Effector memory CD4-positive, alpha-beta T cell (primary cell): ENCODE measurements at places on chromosomes 2 and 18.

GRCh38 chr2:44131177-44131576, 37.5 kb upstream of the PPM1B start:
- DNase-seq = no peak

GRCh38 chr2:10957391-10957790, 45.7 kb downstream of the KCNF1 start:
- DNase-seq = no peak

DNA sequence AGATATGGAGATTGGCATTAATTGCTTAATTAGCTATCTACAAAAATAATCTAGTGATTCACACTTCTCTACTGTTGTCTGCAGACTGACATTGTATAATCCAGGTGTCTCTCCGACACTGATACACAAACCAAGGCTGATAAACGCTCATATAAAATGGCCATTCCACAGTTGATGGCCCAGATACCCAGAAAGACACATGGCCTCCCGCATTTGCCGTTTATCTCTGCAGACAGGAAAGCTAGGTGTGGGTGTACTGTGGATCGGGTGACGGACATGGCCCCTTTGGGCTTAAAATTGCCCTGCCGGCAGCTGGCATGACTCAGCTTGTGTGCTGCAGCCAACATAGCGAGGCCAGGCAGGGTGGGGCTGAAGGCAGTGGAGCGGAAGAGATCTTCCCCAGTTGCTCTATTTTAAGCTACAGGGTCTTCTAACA, 18.5 kb downstream of the PMAIP1 start:
- no peak for DNase-seq

- DNase-seq = no peak
These were observed 1.9 kb downstream of the REV1 start for GRCh38 chr2:99487906-99488305.

DNA sequence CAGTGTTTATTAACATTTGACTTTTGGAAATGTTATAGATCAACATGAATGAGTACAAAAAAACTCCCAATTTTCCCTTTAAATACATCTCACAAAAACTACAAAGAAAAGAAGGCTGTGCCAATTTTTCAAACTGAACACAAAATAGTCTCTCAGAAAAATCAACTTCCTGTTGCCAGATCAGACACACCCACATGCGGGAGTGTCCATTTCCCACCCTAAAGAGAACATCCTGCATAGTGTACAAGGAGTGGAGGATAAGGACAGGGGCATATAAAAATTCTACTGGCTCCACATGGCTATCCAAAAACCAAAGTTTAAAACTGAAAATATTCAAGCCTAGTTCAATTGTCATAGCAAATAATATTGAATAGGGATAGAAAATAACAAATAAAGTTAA, 165.3 kb downstream of the ATAD2B start:
- DNase-seq = no peak

DNA sequence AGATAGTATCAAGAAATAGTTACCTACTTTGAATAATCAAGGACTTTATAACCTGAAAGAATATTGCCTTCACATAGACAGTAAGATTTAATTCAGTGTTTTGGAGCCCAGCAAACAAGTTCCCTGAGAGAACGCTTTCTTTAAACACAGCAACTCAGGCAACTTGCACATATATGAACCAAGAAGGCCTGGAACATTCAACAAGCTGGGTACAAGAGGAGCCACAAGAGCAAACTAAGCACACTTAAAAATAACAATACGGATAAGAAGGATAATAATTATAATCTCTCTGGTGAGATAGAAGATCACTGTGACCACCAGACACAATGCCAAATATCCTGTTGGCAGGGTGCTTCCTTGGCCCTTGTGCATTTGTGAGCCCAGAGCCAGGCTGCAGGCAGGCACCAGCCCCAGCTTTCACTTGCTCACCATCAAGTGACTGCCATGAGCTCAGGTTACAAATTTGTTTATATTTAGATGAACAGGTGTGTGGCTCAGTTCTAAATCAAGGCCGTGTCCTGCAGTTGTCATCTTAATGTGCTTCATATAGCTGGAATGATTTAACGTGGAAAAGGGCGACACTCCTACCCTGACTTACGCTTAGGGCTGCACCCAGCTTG, 446.6 kb downstream of the IRS1 start:
- DNase-seq = no peak

DNA sequence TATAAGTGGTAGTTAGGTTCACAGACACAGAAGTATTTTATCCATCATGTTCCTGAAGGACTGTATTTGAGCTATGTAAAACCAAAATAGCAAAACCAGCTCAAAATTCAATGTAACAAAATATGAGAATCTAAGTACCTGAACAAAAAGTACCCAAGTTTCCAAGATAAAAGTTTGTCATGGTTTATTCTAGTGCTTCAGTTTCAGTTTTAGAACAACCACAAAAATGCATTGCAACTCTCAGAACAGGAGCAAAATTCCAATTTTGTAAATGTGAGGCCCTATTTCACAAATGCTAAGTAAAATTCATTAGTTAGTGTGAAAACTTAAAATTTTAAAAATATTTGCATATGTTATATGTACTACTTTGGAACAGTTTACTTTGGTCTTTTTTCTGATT, 5.0 kb upstream of the ALPK2 start:
- no peak for DNase-seq

- DNase-seq = no peak
These were observed 20.0 kb upstream of the TMBIM1 start for GRCh38 chr2:218312267-218312756.

GRCh38 chr18:21943456-21943855, 202.9 kb downstream of the MIB1 start:
- DNase-seq = no peak

- no peak for DNase-seq
These were observed 179.0 kb downstream of the TRABD2A start for GRCh38 chr2:84701880-84702279.

GRCh38 chr18:25349926-25350487, 2.0 kb downstream of the ZNF521 start:
- no peak for DNase-seq

DNA sequence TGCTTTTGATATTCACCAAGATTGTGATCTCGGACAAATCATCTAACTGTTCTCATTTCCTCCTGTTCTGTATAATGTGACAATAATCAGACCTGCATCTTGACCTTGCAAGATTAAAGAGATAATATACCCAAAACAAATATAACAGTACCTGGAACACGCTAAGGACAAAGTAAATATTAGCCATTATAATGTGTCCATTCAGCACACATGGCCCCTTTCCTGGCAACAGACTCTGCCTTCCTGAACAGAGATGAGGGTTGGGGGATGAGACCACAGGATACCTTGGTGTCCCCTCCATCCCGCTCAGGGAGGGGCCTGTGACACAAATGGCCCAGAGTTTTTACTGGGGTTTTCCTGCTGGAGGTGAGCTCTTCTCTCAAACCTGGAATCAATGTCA, 143.4 kb upstream of the SERPINE2 start:
- no peak for DNase-seq

GRCh38 chr2:120511947-120512710, 166.2 kb downstream of the INHBB start:
- DNase-seq = no peak

GRCh38 chr2:178530131-178530530, 49.9 kb downstream of the PLEKHA3 start:
- DNase-seq = no peak

GRCh38 chr2:190535121-190535439, 558 bp upstream of the NEMP2 start:
- DNase-seq = no peak

GRCh38 chr2:238688193-238689153, 159.4 kb upstream of the TWIST2 start:
- no peak for DNase-seq

GRCh38 chr2:174522553-174522952, 35.7 kb upstream of the GPR155 start:
- no peak for DNase-seq

- DNase-seq = no peak
These were observed 178.1 kb downstream of the BARD1 start for GRCh38 chr2:214631406-214631805.

DNA sequence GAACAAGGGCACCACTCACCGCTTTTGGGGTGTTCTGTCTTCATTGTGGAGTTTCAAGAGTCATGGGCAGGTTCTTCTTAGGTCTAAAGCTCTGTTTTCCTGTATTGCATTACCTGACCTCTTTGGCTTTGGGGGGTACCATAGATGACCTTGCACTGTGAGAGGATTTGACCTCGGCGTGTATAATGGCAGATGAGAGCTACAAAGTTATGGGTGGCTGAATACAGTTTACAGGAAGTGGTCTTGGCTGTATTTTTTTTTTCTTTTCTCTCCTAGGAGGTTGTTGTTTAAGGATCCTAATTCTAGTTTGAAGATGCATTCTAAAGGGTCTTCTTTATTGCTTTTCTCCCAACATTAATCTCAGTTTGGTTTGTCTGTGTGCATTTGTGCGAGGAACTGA, 11.5 kb downstream of the GAL3ST2 start:
- DNase-seq = no peak

- no peak for DNase-seq
These were observed 159.4 kb downstream of the DYSF start for GRCh38 chr2:71612581-71613402.

GRCh38 chr2:133579274-133579673, 11.0 kb upstream of the NCKAP5 start:
- no peak for DNase-seq

GRCh38 chr2:163984986-163985385, 249.2 kb upstream of the FIGN start:
- DNase-seq = no peak

GRCh38 chr2:225006730-225007129, 35.5 kb downstream of the DOCK10 start:
- no peak for DNase-seq

DNA sequence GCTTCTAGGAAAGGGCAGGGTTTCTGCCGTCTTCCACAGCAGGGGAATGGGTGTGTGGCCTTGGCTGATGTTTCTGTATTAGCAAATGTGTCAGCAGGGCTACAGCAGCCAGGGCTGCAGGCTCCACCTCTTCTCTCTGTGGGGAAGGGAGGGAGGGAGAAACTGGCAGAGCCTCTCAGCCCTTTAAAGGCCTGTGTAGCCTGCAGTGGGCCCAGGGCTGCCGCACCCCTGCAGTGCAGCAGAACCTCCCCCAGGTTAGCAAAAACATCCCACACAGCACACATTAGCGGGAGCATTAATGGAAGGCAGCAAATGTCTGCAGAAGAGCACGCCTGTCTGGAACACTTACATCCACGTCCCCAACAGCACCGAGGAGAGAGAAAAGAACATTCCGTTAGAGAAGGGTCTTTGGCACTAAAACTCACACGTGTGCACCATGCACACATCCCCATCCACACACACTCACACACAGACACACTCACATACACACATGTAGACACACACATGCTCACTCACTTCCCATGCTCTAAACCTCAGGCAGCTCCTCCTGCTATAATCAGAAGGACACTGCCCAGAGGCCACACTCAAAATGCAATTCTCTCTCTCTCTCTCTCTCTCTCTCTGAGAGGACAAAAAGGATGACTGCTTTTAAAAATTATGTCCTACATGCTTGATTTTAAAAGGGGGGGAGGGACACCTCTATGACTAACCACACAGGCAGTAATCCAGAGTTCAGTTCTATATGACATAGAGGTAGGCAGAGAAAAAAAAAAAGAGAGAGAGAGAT, 24.1 kb downstream of the MRPL35 start:
- no peak for DNase-seq

GRCh38 chr18:65946777-65947176, 196.0 kb downstream of the CDH7 start:
- no peak for DNase-seq

DNA sequence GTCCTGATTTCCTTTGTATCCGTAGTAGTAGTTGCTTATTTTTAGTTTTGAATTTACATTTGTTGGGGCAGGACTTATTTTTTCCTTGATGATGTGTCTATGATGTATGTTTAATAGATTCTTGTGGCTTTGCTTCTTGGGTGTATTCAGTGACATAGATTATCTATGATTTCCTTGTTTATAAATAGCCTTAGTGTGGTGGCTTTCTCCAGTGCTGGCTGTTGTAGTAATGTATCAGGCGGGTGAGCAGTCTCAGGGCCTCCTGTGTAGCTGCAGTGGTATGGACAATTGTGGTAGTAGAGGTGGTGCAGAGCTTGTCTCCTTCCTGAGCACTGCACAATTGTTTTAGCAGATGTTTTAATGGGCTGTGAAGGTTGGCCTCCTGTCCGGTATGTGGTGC, 60.5 kb downstream of the SMCHD1 start:
- no peak for DNase-seq

DNA sequence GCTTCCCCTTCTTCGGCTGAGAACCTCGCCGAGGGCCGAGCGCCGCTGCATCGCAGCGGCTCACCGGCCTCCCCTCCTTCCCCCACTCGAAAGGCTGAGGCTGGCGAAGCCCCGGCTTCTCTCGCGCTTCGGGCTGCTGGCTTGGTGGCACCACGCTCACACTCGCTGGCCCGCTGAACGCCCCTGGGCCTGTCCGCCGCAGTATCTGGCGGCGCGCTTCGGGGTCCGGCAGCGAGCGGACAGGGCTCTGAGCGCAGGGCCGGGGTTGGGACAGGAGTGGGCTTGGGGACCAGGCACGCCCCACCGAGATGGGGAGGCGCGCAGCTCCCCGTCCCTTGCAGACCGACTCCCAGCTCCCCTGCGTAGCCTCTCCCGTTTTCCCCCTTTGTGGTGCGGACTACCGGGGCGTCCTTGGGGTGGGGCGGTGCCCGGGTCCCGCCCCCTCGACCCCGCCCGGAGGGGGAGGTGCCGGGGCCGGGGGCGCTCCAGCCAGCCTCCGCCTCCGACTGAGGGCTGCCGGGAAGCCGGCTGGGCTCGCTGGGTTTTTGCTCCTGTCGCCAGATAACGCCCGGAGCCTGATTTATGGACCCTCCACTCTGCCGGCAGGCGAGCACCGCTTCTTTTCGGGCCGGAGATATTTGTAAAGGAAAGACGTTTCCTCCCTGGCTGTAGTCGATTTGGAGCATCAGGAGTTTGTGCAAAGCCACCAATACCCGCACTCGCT, 3.8 kb downstream of the GBX2 start:
- DNase-seq = no peak

DNA sequence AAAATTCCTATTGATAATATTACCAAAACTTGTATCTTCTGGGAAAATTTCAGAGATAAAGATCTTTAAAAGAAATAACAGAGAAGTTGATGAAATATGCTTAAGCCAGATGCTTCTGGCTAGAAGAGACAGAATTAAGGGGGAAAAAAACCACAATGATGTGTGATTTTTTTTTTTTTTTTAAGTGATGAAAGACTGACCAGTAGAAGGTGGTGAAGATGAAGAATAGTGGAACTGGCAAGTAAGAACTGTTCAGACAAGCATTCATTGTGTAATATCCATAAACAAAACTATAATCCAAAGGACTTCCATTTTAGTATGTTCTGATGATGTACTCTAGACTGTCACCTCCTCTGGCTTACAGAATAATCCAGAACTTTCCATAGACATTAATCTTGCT, 89.8 kb downstream of the INO80D start:
- DNase-seq = no peak

DNA sequence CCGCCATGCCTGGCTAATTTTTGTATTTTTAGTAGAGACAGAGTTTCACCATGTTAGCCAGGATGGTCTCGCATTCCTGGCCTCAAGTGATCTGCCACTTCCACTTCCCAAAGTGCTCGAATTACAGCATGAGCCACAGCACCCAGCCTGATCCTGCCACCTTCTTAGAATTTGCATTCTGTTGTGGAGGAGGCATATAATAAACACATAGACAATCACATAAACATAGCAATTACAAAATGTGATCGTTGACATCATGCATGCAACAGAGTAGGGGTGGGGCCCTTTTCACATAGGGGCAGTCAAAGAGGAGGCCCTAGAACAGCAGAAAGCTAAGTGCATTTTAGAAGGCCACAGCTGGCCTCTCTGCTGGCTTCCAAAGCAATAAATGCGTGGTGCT, 39.9 kb upstream of the TSPYL6 start:
- DNase-seq = no peak

GRCh38 chr18:54932472-54932871, 26.8 kb downstream of the CCDC68 start:
- no peak for DNase-seq

GRCh38 chr2:202669841-202670240, 35.1 kb downstream of the FAM117B start:
- no peak for DNase-seq
